ENCODE measurements at places on chromosomes 6 and 20.

- no peak for DNase-seq
These were observed 105.9 kb downstream of the TOX2 start for GRCh38 chr20:44020406-44021148.

GRCh38 chr6:8131265-8131897 is 29.0 kb upstream of the EEF1E1 start:
- peak; percentile 8 for DNase-seq

DNA sequence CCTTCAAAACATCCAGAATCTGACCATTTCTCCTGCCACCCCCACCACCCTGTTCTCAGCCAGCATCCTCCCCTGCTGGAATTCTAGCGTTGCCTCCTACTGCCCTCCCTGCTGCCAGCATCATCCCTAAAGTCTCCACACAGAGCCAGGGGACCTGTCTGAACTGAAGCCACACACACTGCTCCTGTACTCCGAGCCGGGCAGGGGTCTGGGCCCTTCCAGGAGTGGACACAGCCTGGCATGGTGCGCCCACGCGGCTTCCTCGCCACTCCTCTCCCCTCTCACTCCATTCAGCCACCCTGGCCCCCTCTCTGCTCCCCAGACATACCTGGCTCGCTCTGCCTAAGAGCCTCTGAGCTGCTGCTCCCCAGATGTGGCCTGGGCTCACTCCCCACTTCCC is 155.5 kb downstream of the PREX1 start:
- no peak for DNase-seq

DNA sequence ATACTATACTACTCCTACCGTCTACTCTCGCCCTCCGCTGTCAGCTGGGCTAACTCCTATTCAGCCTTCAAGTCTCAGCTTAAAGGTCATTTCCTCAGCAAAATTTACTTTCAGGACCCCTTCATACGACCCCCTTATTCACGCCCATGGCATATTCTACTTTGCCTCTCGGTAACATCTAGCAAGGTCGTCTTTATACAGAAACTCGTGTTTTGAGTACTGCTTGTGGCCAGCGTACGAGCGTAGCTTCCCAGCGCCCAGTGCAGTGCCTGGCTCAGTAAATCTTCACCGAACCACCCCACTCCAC is 546 bp downstream of the CRNKL1 start:
- no peak for DNase-seq

DNA sequence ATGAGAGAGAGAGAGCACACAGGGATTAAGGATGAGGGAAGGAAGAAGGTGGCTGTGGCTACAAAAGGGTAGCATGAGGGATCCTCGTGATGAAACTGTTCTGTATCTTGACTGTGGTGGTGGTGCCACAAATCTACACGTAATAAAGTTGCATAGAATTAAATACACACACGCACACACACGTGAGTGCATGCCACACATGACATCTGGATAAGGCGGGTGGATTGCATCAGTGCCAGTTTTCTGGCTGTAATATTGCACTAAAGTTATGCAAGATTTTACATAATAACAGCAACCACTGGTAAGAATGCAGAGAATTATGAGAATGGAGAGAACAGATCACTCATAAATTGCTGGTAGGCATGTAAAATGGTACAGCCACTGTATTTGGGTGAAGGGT is 16.9 kb upstream of the STK35 start:
- DNase-seq = no peak

- no peak for DNase-seq
These were observed 16.1 kb upstream of the RAB22A start for GRCh38 chr20:58293453-58293852.

DNA sequence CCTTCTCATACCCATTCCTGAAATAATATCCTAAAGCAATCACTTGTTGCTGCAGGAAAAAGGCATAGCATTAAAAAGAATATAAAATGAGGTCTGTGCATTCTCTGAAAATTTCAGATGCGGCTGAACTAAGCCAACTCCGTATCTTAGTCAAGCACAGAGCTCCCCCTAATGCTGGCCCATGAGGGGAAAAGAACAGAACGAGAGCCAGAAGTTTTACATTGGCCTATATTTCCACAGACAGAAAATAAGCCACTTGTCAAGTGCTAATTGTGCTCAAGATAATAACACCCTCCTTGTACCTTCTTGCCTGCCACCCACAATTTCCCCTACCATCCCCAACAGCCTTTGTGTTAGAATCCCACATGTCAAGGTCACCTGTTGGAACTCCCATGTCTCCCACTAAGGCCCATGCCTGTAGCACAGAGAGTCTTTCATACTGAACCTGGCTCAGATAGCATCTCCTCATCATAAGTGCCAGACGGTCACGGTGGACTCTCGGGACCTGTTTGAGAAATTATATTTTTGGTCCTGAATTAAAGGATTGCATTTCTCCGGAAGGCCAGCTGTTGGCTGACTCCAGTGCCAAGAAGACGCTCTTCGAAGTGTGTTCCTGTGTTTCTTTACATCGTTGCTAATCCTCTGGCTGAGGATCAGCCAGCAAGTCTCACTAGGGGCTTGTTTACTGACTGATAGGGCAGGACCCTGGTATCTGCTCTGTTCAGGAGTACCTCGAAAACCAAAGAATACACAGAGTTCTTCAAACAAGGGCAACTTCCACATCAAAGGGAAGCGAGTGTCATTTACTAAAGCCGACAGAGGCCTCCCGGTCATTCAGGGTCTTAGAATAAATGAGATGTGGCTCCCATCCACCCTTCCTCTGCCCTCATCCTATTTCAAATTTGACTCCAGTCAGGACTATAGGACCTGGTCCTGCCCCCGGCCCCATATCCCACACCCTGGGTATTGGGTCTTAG is 183.4 kb upstream of the FBXL4 start:
- DNase-seq = no peak

DNA sequence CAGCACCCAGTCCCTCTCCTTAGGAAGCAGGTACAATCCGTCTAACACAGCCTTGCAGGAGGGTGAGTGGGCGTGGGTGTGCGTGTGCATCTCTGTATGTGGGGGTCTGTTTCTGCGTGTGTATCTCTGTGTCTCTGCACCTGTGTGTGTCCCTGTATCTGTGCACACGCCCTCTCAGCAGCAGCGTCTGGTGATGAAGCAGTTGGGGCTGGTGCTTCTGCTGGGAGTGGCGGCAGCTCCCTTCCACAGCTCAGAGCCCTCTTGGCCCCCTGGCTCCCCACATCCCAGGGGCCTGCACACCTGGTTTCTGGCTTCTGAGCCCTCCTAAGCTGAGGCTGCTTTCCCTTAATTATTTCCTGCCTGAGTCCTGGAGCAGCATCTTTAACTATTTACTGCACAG is 49.5 kb upstream of the CCDC167 start:
- DNase-seq = no peak

GRCh38 chr6:34242252-34243130 is 5.8 kb downstream of the HMGA1 start:
- DNase-seq = no peak

DNA sequence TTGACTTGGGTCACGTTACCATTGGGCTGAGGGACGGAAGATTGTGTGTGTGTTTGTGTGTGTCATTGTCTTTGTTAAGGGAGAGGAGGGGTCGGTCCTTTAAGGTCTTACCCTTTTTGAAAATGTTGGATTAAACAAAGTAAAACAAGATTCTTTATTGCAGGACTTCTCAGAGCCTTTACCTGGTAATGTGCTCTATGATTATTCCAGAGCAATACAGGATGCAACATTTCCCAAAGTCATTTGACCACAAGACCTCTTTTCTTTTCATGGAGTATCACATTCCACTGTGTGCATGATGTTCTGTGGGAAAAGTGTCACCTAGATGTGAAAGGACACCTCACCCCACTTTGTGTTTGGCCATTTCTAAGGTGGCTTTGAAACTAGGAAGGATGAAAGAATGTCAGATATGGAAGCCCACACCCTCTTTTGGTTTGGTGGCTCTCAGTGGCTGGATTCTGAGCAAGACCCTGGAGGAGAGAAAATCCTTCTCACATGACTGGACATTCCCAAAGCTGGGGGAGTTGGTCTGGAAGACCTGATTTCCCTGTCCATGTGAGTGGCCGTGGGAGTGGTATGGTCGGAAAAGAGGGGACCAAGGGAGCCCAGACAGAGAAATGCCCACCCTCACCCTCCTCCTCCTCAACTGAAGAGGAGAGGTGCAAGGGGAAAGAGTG is 18.2 kb upstream of the ZNF831 start:
- no peak for DNase-seq

DNA sequence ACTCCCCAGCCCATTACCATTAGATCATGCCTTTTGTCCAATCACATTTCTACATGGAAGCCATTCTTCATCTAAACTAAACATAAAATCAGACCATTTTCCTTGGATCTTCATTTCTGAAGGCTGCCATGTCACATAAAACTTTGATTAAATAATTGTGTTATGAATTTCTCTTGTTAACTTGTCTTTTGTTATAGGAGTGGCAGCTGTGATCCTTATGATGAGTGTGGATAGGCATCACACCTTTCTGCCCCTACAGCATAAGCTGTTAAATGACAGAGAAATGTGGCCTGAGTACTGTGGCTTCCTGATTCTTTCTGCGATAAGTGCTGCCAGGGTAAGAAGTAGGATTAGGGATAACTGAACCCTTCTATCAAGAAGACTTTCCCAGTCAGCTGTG is 247.1 kb upstream of the MOCS1 start:
- DNase-seq = no peak

DNA sequence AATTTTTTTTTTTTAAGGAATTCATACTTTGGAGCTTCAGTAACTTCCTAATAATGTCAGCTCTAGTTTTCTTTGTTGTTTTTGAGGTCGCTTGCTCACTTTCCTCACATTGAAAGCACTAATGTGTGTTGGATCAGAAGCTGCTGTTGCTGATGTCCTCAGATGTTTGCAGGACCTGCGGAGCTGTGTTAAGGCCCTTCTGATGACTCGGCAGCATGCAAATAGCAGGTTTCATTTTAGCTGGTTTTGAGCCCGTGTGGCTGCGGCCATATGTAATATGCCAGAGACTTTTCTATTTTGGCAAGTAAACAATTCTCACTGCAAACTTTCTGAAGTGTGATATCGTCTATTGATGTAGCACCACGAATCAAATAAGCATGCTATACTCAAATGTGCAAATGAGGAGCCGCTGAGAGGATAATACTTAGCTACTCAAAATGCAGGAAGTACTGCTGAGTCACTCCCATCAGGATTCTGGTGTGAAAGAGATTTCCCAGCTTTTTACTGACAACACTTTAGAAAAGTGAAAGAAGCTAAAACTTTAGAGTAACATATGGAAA is 187.8 kb downstream of the SASH1 start:
- peak; percentile 80 for DNase-seq

Data from posterior cingulate gyrus (tissue), 11 donors.